Activated CD8-positive, alpha-beta memory T cell treated with anti-CD3 and anti-CD28 coated beads for 24 hours (primary cell): ENCODE measurements at places on chromosomes 6 and 20.

- DNase-seq, result no peak
Observed at GRCh38 chr6:119559586-119559985, 210.0 kb upstream of the MAN1A1 start.

DNA sequence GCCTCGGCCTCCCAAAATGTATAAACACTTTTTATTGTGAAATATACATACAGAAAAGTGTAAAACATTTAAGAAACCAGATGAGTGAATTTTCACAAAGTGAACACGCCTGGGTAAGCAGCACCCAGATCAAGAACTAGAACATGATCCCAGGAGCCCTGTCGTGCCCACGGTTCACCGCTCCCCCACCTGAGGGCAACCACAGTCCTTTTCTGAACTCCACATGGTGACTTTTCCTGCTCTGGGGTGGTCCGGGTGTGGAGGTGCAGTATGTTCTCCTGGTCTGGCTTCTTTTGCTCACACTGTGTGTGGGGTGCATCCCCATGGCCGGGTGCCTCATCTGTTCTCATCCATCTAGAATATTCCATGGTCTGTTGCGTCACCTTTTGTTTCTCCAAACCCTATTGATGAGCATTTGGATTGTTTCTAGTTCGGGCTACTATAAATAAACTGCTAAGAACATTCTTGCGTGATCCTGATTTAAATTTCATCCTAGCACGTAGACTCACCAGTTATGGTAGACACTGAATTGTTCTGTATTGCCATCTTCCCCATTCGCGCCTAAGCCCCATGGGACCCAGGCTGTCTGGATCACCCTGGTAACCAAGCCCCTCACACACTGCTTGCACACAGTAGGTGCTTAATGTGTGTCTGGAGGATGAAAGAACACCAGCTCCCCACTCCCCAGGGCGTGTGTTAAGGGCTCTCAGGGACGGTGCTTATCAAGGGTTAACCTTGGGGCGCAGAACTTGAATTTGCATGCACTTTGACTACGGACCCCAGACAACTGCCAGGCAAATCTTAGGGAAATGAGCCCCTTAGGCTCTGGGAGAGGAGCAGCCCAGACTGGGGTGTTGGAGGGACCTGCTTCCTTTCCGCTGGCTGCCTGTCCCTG lies 56.2 kb downstream of the CTCFL start:
- DNase-seq, result no peak

DNA sequence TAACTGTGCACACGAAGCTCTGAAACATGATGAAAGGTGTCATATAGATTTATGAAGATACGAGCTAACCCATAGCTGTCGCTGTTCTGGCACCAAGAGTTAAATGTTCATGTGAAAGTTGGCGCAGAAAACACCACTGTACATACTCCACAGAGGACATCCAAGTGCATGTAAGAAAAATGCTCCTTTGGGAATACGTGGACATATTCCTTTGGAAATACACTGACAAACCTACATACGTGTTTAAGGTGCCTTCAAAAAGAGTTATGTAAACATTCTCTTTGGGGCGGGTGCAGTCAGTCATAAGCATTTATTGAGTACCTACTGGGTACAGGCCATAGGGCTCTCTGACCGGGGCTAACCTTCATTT lies 723 bp upstream of the ARID1B start:
- DNase-seq, result no peak

GRCh38 chr6:20715135-20715806 lies 181.0 kb downstream of the CDKAL1 start:
- DNase-seq, result no peak

- DNase-seq, result no peak
Observed at GRCh38 chr6:79250107-79250514, 15.6 kb upstream of the HMGN3 start.

- no peak for DNase-seq
Observed at GRCh38 chr20:45765980-45766379, 25.7 kb downstream of the WFDC3 start.

DNA sequence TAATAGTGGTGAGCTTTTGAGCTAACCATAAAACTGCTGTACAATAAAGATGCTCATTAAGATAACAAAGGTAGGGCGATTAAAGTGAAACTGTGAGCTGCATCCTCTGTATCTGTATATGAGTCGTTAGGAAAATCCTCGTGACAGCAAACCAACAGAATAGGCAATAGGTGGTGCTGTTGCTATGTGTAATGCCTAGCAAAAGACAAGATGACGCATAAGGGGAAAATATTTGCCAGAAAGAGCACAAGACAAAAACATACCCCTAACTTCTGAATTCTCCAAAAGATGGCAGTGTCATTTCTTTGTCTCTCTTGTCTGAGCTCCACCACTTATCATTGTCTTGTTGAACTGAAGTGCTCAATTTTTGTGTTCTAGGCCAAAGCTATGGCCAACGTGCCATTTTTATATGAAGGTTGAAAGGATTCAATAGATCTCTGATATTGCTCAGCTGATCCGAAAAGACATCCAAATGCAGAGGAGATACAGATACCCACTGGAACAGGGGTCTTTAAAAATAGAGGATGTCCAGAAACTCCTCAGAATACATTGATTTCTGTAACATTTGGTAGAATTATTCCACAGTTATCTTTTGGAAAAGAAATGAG lies 56.3 kb upstream of the ANKEF1 start:
- no peak for DNase-seq

- DNase-seq, result no peak
Observed at GRCh38 chr20:48608756-48609155, 219.0 kb downstream of the PREX1 start.

GRCh38 chr6:71466362-71466761 lies 177.8 kb downstream of the OGFRL1 start:
- DNase-seq, result no peak

GRCh38 chr6:56593801-56594318 lies 48.8 kb downstream of the DST start:
- no peak for DNase-seq

- peak; percentile 40 for DNase-seq
Observed at GRCh38 chr6:167140589-167141474, 16.9 kb downstream of the GPR31 start.

DNA sequence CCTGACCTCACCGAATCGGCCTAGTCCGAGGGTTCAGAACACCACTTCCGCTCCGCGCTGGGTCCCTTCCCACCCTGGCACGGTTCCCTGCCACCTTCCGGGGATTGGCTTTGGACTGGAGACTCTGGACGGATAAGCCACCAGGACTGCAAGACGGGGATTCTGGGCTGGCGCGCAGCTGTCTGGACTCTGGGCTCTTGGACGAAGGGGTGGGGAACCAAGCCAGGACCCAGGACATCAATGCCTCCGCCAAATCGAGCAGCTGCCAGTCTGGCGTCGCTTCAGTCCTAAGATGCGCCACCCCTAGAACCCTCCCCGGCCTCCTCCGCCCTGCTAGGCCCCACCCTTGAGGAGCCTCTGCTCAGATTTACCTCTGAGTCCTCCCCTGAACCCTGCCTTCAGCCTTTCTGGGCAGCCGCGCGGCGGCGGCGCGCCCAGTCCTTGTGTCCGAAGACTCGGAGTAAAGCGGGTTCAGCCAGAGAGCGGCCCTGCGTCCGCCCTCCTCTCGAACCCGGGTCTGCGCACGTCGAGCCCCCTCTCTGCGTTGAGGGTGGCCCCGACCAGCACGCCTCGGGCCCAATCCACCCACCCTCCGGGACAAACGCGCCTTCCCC lies 1.2 kb downstream of the KCNK17 start:
- DNase-seq, result no peak

GRCh38 chr6:22057962-22058361 lies 238.9 kb downstream of the PRL start:
- DNase-seq, result no peak

- no peak for DNase-seq
Observed at GRCh38 chr20:61828891-61829290, 236.8 kb downstream of the TAF4 start.

- no peak for DNase-seq
Observed at GRCh38 chr20:49710971-49711666, 2.6 kb downstream of the B4GALT5 start.

DNA sequence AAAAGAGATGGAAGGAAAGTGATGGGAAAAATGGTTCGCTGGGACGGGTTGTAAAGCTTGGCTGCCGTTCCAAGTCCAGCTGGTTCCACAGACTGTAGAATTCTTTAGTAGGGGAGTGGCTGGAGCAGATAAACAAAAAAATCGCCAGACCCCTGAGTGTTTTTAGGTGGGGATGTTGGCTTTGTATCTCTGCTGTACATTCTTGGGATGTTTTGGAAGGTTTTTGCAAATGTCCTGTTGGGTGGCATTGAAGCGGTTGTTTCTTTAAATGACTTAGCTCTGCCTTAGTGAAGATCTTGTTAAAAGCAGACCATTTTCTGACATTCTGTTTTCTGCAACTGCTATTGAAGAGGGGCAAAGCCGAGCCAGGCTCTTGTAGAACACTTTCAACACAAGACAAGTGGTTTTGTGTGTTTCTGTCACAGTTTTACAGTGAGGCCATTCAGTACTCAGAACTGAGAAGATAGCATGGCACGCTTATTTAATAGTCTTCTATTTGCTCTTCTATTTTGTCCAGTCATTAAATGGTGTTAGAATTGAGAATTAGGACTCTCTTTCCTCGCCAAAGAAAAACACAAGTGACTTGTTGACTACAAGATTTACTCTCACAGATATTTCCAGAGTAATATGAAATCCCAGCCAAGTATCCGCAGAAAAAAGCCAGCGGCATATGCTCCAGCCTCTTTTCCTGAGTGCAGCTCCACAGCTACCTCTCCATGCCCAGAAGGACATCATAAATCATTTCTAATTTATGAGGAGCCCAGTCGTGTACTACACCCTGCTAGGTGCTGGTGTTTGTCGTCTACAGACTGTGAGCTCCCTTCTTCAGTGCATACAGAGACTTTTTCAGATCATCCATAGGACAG lies 65.8 kb downstream of the PHACTR2 start:
- DNase-seq, result no peak

DNA sequence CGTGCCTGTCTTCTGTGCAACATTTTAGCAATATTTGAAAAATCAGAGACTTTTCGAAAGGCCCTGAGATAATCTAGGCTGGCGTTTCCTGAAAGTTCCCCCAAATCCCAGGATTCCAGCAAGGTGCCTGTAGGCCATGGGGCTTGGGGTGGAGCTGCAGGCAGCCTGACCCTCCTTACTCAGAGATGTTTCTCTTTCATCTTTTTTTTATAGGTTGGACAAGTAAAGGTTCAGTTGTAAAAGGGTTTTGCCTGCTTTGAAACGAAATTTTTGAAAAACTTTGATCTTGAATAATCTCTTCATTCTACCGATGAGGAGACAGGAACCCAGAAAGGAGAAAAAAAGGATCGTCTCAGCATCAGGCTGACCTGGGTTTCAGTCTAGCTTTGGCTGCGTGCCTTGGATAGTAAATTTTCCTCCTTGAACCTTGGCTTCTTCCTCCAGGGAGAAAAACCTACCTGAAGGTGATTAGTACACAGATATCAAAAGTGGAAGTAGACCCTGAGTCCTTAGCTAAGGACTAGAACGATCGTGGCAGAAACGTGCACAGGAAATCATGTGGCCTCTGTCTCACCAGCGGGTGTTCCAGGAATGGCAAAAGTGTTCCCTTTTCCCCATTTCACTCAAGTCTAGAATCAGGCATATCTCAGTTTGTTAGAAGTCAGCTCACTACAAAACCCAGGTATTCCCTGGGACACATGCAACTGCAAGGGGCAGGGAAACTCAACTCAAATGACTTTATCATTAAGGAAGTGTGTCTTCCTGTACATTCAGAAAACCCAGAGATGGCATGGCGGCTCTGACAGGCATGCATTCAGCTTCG lies 128.2 kb upstream of the PTPN1 start:
- DNase-seq, result peak; percentile 63

DNA sequence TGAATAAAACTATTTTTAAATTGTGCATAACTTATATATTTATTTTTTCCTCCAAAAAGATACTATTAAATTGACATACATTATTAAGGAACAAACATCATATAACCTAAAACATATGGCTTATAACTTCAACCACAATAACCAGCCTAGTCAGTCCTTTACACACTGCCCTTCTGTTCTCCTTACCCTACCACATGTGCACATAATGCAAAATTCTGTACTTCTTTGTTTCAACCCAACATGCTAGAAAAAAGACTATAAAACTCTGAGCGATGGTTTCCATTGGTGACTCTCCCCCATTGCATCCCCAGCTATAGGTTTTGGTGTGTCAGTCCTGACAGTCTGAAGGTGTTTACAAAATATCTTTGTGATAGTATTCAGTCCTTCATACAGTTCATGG lies 14.8 kb upstream of the TTK start:
- DNase-seq, result no peak

- DNase-seq, result no peak
Observed at GRCh38 chr20:10349118-10349517, 84.9 kb downstream of the MKKS start.

DNA sequence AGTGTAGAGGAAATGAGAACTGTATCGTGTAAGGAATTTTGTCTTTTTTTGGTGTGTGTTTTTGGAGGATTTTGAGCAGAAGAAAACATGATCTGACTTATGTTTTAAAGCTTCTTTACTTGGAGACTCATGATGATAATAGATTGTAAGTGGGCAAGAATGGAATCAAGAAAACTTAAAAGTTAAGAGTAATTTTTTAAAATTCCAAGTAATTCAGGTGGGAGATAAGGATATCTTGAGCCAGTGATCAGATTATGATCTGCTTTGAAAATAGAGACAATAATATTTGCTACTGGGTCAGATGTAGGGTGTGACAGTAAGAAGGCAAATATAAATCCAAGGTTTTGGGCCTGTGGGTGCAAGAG lies 734 bp downstream of the ZSCAN26 start:
- DNase-seq, result no peak

GRCh38 chr6:24255676-24256075 lies 102.2 kb downstream of the DCDC2 start:
- no peak for DNase-seq

- no peak for DNase-seq
Observed at GRCh38 chr20:21511850-21512633, 1.8 kb downstream of the NKX2-2 start.

DNA sequence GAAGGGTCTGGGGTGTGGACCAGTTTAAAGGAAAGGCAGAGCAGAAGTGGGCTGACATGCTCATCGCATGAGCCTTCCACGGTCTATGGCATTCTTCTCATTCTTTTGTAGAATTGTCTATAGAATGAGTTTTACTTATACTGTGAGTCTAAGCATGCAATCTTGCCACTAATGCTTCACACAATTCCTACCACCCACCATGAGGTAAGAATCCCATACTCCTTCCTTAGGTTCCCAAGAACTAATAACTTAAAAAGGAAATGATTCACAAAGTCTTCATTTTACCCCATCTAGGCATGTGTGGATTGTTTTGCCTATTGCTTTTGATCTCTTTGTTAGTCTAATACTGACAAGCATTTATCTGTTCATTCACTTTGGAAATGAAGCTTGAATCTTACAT lies 195.2 kb downstream of the LY86 start:
- no peak for DNase-seq
